Stomach (tissue), 19 donors: ENCODE measurements at places on chromosomes 11 and 22. TPM values are rescaled to one million over a fixed set of nuclear protein-coding genes. Genes with fewer than 3 reads are reported as not detected.

PKP3 gene
- total RNA-seq: 26.3 TPM

DNA sequence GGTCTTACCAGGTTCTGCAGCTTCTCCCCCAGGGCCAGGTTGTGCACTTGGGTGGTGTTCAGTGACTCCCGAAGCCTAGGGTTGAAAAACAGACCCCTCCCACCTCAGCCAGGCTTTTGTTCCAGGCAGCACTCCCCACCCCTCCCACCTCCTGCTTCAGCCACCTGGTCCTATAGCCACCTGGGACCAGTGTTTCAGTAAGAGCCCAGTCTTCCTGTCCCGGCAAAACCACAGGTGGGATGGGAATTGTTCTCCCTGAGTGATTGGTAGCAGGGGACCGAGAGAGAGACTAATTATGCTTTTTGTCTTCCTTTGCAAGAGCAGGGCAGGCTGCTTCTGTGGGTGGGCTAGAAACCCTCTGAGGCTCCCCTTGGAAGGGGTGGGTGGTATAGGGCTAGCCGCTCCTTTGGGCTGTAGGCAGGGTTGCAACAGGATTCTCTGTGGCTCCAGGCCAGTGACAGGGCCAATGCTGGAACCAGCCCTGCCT lies 8.5 kb upstream of the NAALADL1 start:
- H3K27me3 ChIP-seq: no peaks in the 10 kb centered on the region
- H3K4me3 ChIP-seq: no peak overlapping the region
- H3K36me3 ChIP-seq: no peaks in the 10 kb centered on the region
- H3K4me1 ChIP-seq: no peaks in the 10 kb centered on the region
- no peak overlapping the region for H3K27ac ChIP-seq
- DNase-seq: no peak

ARFGAP3 gene
- 4.6 TPM for total RNA-seq

DNA sequence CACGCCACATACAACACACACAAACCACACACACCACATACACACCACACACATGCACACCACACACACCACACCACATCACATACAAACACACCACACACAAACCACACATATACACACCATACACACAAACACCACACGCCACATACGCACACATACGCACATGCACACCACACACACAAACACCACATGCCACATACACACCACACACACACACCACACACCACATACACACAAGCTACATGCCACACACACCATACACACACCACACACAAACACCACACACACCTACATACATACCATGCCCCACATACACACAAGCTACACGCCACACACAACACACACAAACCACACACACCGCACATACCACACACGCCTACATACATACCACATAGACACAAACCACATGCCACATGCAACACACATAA lies 15.7 kb upstream of the TH start:
- no peak overlapping the region for H3K4me3 ChIP-seq
- H3K4me1 ChIP-seq: peaks cover 6% of the 10 kb centered on the region
- no peaks in the 10 kb centered on the region for H3K36me3 ChIP-seq
- no peak overlapping the region for H3K27ac ChIP-seq

SLC35F2 gene
- 20.9 TPM for total RNA-seq
